ENCODE measurements at places on chromosomes 1 and 21.

- peak; percentile 9 for DNase-seq
These were observed 71.0 kb upstream of the CSF3R start for GRCh38 chr1:36553591-36554322.

DNA sequence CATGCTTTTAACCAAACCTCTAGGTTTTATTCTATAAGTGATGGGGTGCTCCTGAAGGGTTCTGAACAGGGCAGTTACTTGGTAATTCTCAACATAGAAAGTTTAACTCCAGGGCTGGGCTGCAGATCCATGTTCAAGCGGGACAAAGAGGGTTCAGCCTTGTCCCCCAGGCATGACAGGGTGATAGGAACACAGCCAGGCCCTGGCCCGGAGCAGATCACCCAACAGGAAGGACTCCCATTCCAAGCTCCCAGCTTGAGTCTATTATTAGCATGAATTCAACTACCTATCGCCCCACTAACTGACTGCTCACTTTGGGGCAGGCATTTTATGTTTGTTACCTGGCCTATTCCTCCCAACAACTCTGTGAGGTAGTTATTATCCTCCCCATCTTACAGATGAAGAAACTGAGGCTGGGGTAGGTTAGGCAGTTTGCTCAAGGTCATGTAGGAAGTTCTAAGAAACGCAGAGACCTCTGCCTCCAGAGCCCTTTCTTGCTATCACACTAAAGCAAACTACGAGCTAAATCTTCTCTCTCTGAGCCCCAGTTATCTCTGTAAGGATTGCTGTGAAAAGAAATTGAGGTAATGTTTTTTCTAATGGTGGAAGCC is 14.5 kb downstream of the ASAP3 start:
- no peak for DNase-seq

GRCh38 chr1:115312742-115313141 is 25.3 kb downstream of the NGF start:
- DNase-seq = no peak

GRCh38 chr1:185593271-185593670 is 140.9 kb upstream of the HMCN1 start:
- no peak for DNase-seq

GRCh38 chr1:77287535-77287934 is 5.7 kb downstream of the AK5 start:
- DNase-seq = no peak

DNA sequence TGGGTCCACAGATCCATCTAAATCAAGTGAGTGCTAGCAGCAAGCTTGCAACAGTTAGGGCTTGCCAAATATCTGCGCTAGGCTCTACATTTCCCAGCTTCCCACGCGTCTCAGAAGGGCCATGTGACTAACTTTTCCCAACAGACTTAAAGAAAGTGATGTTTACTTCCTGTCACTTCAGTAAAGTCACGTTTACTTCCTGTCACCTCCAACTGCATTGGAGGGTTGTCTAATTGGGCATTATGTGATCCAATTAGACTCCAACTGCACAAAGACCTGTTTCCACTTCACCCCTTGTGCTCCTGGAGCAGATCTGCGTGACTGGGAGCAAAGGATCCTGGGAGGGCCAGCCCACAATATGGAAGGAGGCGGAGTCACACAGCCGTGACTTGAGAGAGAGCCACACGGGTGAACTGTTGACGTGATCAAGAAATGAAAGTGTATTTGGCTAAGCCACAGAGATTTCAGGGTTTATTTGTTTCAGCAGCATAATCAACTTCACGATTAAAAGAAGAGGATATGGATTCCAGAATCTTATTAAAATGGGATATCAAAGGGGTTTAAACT is 77.7 kb downstream of the CYYR1 start:
- no peak for DNase-seq

DNA sequence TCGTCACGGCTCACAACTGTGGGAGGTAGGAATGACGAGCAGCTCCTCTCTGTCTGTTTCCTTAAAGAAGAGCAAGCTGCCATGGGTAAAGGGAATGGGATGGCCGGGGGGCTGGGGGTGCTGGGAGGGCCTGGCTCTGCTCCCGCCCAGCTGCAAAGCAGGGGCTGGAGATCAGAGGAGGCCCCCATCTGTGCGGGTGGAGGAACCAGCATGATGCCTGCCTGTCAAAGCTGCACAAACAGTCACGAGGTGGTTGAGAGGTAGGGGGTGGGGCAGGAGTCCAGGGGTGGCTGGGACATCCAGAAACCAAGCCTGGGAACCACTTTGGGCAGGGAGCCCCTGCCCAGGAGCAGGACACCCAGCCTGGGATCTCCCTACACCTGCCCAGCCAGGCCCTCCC is 12.6 kb downstream of the SLC41A1 start:
- peak; percentile 24 for DNase-seq

DNA sequence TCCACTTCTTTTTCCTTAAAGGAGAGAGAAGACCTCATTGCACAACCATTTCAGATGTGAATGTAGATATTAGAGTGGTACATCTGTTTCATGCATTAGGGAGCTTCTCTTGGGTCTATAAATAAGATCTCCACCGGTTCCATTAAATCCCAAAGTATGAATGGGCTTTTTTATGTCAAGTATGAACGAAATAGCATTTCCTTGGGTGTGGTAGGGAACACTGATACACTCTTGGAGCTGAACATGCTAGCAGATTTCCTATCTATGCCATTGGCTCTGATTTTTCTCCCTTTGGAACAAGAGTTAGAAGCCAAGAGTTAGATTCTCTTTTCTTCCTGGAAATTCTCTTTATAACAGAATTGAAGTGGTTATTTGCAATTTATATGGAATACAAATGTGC is 245.6 kb upstream of the ADAMTS5 start:
- DNase-seq = no peak

GRCh38 chr1:15420853-15421465 is 11.3 kb downstream of the EFHD2 start:
- DNase-seq = no peak

- DNase-seq = peak; percentile 42
These were observed 14.0 kb downstream of the PKNOX1 start for GRCh38 chr21:42988236-42988965.

DNA sequence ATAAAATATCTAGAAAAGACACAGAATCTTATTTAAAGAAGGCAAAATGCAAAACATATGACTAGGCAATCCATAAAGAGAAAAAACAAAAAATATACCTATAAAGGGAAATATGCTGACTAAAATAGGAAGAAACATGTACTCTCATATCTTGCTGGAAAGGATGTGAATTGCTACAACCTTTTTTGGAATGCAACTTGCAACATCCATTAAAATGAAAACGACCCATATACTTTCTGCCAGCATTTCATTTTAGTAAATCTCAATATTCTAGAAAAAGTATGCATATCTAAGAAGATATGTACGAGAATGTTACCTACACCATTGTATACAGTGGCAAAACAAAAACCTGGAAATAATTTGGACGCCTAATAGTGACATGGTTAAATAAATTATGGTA is 56.6 kb downstream of the EDEM3 start:
- no peak for DNase-seq

DNA sequence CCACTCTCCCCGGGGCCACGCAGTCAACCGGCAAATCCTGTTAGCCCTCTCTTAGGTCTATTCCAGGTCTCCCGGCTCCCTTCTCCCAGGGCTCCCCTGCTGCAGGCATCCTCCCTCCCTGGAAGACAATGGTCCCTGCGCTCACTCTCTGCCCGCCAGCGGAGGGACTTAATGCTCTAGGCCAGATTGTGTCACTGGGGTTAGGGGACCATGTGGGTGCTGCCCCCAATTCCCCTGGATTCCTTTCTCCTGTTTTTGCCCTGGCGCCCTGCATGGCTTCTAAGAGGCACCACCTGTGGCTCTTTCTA is 8.2 kb downstream of the FAM131C start:
- DNase-seq = no peak

All from astrocyte of the spinal cord (primary cell).